ENCODE measurements at places on chromosomes 12 and 14.

GRCh38 chr14:72546344-72547016 lies 347.4 kb downstream of the DPF3 start:
- no peak for DNase-seq

DNA sequence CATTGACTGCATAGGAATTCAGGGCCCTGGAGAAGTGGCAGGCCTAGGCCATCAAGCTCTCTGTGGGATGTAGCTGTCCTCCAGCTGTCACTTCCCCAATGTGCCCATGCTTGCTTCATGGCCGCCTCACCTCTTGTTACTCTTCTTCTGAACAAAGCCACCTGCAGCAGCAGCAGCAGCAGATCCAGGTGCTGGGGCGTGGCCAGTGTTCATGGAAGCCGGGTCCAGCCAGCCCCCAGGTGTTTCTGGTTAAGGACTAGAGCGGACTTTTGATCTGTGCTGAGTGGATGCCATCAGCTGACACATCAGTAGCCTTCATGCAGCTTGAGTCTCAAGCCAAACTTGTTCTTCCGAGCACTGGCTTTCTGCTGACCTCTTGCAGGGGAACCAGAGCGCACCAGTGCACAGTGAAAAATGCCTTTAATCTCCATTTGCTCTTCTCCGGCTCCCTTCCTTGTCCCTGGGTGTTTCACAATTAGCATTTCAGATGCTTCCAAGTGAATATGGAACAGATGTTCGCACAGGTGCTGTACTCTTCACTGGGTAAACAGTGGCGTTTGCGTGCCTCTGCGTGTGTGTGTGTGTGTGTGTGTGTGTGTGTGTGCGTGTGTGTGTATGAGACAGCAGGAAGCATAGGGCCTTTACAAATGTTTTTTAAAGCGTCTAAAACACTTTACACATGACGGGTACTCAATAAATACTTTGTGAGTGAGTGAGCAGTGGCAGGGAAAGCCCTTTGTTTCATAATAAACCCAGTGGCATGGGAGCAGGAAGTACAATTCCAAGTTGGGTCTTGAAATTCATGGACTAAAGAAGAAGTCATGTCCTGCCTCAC lies 20.1 kb downstream of the TPCN1 start:
- DNase-seq = no peak

- DNase-seq = no peak
Measured at GRCh38 chr12:132071830-132072384, 72.2 kb downstream of the DDX51 start.

DNA sequence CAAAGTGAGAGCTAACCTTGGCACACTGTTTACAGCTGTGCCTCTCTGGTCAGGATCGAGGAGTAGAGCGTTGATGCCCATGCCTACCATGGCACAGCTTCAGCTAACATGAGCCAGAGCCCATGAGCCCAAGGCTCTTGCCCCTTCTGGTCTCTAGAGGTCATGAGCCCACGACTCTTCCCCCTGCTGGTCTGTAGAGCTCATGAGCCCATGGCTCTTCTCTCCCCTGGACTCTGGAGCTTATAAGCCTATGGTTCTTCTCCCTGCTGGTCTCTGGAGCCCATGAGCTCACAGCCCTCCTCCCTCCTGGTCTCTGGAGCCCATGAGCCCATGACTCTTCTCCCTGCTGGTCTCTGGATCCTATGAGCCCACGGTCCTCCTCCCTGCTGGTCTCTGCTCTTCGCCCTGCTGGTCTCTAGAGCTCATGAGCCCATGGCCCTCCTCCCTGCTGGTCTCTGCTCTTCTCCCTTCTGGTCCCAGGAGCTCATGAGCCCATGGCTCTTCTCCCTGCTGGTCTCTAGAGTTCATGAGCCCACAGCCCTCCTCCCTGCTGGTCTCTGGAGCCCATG lies 16.6 kb upstream of the CLMN start:
- DNase-seq = no peak

- no peak for DNase-seq
Measured at GRCh38 chr12:93365616-93366405, 11.9 kb upstream of the NUDT4 start.
